DMS153 (cell line): ENCODE measurements at places on chromosomes 13 and 19.
A peak's percentile ranks its signal among the peaks of the same experiment; 100 is the strongest.

DNA sequence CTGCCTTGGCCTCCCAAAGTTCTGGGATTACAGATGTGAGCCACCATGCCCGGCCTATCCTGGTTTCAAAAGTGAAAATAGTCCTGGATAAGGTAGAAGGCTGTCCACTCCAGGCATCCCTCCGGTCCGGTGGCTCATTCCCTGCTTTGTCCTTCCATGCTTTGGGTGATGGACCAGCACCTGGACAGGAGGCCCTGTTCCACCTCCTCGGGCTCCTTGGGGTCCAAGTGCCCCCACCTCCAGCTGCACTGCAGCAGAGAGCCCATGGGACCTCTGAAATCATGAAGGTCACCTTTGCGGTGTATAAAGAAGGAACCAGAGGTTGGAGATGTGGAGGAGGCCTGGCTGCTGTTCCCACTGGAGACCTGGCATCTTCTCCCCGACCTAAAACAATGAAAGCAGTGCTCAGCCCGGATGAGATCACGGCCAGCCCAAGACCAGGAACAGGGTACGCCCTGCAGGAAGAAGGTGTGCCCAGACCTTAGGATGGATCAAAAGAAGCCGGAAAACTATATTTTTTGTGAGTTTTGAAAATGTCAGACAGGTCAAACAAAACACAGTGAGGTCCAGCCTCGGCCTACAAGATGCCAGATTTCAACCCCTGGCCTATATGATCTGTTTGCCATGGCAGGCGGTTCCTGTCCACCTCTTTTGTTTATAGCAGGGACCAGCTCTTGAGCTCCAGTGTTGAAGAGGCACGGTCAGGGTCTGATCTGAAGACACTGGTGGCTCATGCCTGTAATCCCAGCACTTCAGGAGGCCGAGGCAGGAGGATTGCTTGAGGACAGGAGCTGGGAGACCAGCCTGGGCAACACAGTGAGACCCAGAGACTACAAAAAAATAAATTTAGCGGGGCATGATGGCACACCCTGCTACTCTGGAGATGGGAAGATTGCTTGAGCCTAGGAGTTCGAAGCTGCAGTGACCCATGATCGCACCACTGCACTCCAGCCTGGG, 5.8 kb downstream of the LSR start:
- no peak for DNase-seq

DNA sequence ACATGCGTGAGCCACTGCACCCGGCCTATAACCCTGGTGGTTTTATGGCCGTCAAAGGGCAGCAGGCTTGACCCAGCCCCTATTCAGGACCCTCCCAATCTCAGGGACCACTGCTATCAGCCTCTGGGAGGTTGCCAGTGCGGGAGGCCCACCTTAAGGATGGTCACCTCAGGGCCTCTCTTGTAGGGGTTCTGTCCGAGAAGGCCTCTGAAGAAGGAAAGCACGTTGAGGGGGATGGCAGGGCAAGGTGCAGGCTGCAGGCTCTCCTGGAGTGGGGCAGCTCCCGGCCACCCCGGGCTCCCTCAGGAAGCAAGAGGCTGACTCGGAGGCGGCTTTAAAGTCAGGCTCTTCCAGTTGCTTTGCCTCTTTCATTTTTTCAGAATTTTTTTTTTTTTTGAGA, 6.0 kb upstream of the GRTP1 start:
- DNase-seq = no peak

GRCh38 chr19:7191946-7192691, 102.1 kb downstream of the INSR start:
- DNase-seq = no peak

GRCh38 chr13:95030821-95031343, 270.4 kb downstream of the ABCC4 start:
- DNase-seq = no peak

DNA sequence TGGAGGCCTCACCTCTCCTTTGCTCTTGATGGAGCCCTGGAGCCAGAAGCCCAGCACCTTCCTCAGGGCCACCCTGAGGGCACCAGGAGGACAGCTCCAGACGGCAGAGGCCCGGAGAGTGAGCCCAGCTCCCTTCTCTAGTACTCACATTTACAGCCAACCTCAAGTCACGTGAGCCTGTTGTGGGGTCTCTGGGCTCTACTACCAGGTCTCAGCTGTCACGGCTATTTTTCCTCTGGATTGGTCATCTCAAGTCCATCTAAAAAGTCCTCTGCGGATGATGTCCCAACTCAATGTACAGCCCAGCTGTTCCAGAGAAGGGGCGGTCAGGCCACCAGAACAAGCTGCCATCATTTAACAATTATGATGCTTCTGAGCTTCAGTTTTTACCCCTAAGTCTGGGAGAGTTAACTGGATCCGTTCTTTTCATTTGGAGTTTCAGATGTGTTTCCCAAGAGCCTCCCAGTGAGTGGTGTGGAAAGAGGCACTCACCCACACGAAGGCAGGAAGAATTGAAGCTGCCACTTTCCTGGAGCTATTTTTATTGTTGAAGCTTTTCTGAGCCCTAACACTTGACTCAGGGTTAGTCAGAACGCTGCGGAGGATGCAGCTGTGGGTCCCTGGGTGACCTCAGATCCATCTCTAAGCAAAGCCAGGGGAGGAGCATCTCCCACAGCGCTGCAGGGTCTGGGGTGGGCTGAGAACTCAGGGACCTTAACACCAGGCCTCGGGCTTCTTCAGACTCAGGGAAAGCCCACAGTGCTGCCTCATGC, 143.5 kb upstream of the UBL3 start:
- DNase-seq = no peak

DNA sequence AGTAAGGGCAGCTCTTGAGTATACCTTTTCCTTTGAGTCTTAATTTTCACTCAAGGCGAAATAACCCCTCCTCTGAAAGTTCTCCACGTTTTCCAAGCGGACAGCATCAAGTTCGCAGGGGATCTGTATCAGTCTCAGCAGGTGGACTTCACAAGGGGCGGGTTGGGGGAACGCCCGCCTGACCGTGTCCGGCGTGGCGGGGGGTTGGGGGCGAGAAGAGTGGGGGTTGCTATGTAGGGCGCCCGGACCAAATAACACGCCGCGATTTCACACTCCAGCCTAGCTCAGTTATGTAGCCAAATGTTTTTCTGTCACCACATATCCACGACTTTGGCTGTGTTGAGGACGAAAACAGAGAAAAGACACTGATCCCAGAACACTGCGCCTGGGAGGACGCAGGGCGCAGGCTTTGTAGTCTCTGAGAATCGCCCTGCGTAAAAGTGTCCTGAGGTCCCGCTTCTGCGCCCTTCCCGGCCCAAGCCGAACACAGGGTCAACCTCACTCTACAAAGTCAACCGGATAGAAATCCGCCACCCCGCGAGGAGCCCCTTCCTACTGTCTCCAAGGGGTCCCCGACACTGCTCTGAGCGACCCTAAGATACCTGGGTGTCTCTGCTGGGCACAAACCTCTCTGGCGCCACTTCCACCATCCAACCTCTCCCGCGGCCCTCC, 524 bp downstream of the RUBCNL start:
- no peak for DNase-seq

DNA sequence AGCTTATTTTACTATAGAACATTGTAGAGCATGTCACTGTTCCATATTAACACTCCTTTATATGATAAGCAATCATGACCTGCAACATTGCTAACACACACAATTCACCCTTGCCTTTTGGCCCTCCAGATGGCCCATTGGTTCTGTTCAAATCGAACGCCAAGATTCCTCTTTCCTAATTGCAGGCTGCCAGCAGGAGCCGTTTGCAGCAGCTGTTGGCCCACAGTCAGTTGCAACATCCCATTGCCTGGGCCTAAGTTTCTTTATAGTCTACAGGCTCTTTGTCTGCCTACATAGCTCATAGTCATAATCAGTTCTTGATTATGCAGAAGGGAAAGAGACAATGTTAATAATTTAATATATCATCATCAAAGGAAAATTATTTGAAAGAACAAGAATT, 37.6 kb downstream of the KCTD12 start:
- no peak for DNase-seq

GRCh38 chr19:38561658-38562057, 56.1 kb downstream of the MAP4K1 start:
- DNase-seq = no peak

DNA sequence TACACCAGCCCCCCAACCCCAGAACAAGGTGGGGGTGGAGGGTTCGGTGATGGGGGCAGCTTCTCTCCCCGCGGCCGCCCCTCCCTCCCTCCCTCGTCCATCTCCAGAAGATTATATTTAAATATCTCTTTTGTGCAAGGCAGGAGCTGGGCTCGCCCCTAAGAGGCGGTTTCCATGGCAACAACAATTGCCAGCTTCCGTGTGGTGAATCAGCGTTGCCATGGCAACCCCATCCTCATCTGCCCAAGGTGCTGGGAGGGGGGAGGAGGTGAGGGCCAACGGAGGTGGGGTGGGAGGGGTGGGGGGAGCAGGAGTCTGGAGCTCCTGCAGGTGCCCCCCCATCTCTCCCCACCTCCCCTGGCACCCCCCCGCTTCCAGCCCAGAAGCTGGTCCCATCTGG, 46.4 kb downstream of the CELF5 start:
- peak; percentile 49 for DNase-seq

- no peak for DNase-seq
Observed at GRCh38 chr19:43729919-43730318, 14.0 kb downstream of the IRGC start.

DNA sequence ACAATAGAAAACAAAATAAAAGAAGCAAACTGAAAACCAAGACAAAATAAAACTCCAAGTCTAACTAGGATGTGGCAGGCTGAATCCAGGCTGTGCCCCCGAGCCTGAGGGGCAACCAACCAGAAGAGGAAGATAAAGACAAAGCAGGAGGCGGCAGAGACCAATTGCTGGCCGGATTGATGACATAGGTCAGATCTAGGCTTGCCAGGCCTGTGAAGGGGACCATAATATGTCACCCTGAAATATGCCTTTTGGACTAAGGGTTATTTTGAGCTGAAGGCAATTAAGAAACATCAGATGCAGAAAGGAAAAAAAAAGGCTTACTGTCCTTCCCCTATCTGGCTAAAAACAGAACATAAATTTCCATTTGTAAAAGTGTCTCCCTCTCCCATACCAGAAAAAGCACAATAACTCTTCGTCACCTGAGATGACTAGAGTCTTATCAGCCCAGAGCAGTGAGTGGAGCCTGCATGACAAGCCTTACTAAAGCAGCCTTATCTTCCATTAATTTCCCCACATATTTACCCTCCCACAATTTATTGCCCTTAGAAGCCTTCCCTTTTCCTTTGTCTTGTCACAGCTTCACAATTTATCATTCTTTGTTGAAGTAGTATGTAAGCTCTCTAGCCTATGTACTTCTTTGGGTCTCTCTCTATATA, 22.8 kb downstream of the ATP8A2 start:
- DNase-seq = no peak

DNA sequence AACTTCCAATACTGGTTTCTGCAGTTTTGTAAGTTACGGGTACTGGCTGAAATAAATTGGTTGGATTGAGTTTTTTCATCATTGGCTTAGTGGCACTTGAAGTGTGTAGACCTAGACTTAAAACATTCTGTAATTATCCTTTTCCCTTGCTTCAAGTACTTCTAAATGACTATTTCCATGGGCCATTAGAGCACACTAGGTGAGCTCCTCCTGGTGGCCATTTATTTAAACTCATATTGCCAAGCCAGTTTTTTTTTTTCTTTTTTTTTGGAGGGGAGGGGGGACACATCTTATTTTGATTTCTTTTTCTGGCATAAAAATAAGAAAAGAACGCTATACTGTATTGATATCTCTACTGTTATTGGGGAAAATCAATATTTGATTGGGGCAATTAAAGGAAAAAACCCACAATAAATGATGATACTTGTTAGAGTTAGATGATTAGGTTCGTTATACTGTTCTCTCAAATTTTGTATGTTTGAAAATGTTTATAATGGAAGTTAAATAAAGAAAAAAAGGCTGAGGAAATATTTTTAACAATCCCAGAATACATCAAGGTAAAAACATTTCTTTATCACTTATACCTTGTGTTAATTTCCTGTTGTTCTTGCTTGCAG, 82.9 kb downstream of the PDS5B start:
- peak; percentile 9 for DNase-seq

- DNase-seq = no peak
Observed at GRCh38 chr19:50488389-50489194, 11.9 kb upstream of the GARIN5A start.

DNA sequence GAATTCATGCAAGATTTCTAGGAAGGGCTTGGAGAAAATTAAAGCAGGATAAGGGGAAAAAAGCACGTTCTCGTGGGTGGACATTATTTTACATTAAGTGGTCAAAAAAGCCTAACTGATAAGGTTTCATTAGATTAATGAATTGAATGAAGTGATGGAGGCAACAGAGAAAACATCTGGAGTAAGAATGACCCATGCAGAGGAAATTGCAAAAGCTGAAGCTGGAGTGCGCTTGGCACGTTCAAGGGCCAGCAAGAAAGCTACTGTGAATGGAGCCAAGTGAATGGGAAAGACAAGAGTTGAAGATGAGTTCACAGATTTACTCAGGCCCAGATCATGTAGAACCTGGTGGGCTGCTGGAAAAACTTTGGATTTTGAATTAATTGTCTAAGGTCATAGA, 777.9 kb downstream of the DACH1 start:
- no peak for DNase-seq

DNA sequence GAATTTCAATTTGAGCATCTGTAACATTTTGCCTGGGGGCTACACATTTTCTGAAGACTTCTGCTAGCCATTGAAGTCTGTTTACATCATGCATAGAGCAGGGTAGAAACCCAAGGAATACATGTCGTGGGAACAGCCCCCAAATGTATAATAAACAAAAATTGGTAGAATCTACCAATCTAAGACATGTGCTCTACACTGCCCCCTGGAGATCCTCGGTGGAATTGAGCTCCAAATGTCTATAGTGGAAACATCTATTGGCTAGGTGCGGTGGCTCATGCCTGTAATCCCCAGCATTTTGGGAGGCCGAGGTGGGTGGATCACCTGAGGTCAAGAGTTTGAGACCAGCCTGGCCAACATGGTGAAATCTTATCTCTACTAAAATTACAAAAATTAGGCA, 57.3 kb downstream of the MBD3L2B start:
- no peak for DNase-seq

- DNase-seq = no peak
Observed at GRCh38 chr19:57664269-57665127, 4.2 kb upstream of the ZSCAN4 start.

- no peak for DNase-seq
Observed at GRCh38 chr13:102380012-102380411, 21.8 kb downstream of the FGF14 start.

GRCh38 chr13:100987948-100988347, 313.4 kb upstream of the TMTC4 start:
- DNase-seq = no peak

- DNase-seq = no peak
Observed at GRCh38 chr13:23349161-23349897, 84.2 kb downstream of the SACS start.

DNA sequence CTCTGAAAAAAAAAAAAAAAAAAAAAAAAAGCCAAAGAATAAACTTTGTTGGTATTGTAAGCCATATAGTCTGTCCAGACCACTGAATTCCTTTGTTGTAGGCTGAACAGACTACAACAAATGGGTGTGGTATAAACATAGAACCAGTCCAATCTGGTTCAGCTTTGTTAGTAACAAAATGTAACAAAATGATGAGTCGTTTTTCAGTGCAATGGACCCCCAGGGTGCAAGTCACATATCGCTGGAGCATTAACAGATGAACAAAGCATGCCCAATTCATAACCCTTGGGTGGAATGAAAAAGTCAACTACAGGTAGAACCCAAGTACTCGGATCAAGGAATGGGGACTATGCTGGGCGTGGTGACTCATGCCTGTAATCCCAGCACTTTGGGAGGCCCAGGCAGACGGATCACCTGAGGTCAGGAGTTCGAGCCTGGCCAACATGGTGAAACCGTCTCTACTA, 13.6 kb upstream of the FCHO1 start:
- DNase-seq = no peak
